ENCODE measurements at places on chromosomes 12 and 14.

- no peak for DNase-seq
These were observed 1.3 kb downstream of the MARS1 start for GRCh38 chr12:57489157-57489641.

DNA sequence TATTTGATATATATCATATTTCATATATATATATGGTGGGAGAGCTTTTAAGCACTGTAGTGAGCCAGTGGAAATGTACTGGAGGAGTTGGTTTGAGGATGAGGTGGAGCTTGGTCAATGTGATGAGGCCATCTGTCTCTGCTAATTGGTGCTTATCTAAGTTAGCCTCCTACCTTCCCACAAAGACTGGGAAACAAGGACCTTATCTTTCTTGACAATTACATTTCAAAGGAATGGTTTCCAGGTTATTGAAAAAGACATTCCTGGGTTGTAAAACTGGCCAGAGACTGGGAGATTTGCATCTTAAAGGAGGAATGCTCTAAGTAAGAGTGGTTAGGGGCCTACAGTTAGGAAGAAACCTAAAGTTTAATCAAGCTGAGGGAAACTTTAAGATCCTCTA, 212.8 kb upstream of the SYT1 start:
- no peak for DNase-seq

DNA sequence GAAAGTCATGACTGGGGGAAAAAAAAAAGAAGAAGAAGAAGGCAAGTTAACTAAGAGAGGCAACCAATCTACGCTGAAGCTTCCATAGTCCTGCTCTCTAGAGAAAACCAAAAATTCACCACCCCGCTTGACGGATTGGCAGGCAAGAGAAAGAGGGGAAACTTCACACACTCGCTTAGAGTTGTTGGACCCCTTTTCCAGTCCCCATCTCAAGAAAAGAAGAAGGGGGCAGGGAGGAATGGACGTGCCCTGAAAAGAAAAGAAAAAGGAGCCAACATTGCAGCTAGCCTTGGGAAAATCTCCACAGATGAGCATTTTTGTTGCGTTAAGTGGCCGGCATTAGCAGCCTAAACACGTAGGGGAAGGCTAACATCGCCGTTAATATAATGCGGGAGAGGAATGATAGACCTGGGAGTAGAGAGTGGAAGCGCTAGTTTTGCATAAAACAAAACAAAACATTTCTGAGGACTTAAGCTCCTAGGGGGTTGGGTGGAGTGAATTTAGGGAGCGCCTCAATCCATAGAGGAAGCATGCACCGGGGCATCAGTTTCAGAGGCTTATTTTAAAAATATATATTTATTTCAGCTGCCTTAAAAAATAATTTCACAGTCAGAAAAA, 11.3 kb upstream of the FOXG1 start:
- no peak for DNase-seq

- no peak for DNase-seq
These were observed 18.2 kb upstream of the STRAP start for GRCh38 chr12:15863984-15864383.

GRCh38 chr12:65536351-65536750, 257.9 kb downstream of the MSRB3 start:
- DNase-seq = no peak

DNA sequence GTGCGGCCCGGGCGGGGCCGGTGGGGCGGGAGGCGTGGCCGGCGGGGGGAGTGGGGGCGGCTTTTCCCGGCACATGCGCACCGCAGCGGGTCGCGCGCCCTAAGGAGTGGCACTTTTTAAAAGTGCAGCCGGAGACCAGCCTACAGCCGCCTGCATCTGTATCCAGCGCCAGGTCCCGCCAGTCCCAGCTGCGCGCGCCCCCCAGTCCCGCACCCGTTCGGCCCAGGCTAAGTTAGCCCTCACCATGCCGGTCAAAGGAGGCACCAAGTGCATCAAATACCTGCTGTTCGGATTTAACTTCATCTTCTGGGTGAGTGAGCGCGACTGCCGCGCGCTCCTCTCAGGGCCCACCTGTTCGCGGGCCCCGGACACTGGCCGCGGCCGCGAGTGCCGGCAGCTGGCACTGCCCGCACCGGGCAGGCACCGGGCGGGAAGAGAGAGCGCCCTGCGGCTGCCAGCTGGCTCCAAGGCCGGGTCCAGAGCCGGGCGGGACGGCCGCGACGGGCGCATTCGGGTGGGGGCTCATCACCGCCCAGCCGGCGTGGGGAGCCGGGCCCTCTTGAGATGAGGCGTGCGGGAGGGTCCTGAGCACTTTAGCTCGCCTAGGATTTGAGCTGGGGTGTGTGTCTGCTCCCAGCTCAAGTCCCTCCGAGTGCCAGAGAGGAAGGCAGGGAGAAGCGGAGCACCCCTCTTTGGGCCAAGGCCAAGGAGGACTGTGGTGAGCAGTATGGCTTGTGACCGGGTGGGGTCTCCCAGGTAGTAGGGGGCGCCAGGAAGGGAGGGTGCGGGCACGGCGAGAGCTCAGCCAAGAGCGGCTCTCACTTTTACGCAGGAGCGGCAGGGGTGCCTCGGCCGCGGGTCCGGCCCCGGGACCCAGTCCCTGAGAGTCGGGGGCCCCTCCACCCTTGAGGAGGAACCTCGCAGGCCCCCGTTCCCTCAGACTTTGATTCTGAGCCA, at the start of gene CD9:
CD9 (plus strand) TSS at position 145 of the 957 bp plus-strand sequence; CDS start at position 245, 100 bp downstream.
- DNase-seq = peak; percentile 74

GRCh38 chr14:51395361-51395849, 155.4 kb downstream of the TMX1 start:
- peak; percentile 97 for DNase-seq

- DNase-seq = no peak
These were observed 76.4 kb upstream of the HOXC13 start for GRCh38 chr12:53862206-53862605.

DNA sequence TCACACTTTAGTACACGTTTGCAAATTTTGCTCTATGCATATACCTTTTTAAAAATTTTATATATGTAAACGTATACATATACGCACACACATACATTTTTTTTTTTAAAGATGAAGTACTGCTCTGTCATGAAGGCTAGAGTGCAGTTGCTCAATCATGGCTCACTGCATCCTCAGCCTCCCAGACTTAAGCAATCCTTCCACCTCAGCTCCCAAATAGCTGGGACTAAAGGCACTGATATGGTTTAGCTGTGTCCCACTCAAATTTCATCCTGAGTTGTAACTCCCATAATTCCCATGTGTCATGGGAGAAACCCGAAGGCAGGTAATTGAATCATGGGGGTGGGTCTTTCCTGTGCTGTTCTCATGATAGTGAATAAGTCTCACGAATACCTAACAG, 220.8 kb upstream of the CAND1 start:
- peak; percentile 76 for DNase-seq

GRCh38 chr14:97290977-97291376, 493.8 kb downstream of the VRK1 start:
- no peak for DNase-seq
